ENCODE measurements at places on chromosomes 1 and 21.

DNA sequence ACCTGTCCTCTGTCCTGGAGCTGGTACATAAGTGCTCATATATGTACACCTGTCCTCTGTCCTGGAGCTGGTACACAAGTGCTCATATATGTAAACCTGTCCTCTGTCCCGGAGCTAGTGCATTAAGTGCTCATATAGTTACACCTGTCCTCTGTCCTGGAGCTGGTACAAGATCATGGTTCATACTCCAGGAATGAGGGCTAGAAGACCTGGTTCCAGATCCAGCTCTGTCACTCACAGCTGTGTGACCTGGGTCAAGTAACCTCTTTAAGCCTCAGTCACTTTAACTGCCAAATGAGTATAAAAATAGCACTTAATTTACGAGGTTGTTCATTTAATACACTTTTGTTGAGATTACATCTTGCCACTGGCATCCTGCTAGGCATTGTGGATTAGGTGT is 28.0 kb downstream of the SMYD3 start:
- no peak for DNase-seq

GRCh38 chr21:15250384-15250783 is 185.6 kb upstream of the NRIP1 start:
- no peak for DNase-seq

DNA sequence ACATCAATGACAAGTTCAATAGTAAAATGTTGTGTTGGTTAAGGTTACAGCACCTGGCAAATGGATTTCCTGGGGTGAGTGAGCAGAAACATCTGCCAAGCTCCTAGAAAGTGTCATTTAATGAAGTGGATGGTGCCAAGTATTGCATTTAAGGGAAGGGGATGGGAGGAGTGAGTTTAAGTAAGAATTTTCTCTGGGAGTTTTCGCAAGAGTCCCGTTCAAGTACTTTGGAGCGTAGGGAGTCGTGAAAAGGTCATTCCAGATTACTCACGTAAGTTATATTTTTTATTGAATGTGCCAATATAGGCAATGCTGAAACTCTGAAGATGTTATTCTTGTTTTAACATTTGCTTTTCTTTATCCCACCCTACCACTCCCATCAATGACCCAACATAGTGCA is 117.4 kb upstream of the RAB3GAP2 start:
- DNase-seq: no peak

- no peak for DNase-seq
Measured at GRCh38 chr1:211420389-211420788, 71.6 kb downstream of the RD3 start.

Measured in activated T-cell treated with anti-CD3 and anti-CD28 coated beads, Interleukin-2, amount 50 U/mL, for 24 hours (primary cell).